ENCODE measurements at places on chromosomes 11 and 22. TPM values are rescaled to one million over a fixed set of nuclear protein-coding genes. Genes with fewer than 3 reads are reported as not detected.

Gene MRGPRE
- not detected for total RNA-seq

Gene TRIM51
- not detected for total RNA-seq

Gene C22orf42
- not detected for total RNA-seq

Gene HBB
- total RNA-seq = not detected

Gene POU2AF2
- not detected for total RNA-seq

Gene YPEL4
- total RNA-seq = 2.1 TPM

Gene H19
- total RNA-seq = 19.9 TPM

Gene CRYBA4
- not detected for total RNA-seq

Gene MMP7
- total RNA-seq = not detected
